ENCODE measurements at places on chromosomes 3 and 15.

DNA sequence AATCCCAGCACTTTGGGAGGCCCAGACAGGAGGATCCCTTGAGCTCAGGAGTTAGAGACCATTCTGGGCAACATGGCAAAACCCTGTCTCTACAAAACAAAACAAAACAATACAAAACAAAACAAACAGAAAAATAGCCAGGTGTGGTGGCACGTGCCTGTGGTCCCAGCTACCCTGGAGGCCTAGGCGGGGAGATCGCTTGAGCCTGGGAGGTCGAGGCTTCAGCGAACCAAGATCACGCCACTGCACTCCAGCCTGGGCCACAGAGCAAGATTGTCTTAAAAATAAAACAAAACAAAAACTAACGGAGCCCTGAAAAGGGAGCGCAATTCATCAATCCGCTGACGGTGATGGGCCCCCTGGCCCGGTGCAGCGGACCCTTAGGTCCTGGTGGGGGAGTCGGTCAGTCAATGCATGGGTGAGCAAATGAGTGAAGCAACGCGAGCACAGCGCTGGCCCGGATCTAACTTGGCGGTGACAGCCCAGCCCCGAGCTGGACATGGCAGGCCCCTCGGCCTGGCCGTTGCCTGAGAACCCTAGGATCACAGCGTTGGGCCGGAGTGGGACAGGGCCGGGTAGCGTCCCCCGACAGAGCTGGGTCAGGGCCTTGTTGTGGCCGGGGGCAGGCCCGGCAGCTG lies 52.4 kb upstream of the BLM start:
- no peak for DNase-seq

GRCh38 chr15:74263466-74263865 lies 27.3 kb downstream of the CCDC33 start:
- peak; percentile 6 for DNase-seq

- no peak for DNase-seq
Observed at GRCh38 chr15:53196242-53196641, 406.1 kb upstream of the ONECUT1 start.

- DNase-seq, result no peak
Observed at GRCh38 chr3:50241163-50241562, 5.2 kb downstream of the GNAI2 start.

All from hippocampal formation (tissue), 2 donors.